Naive thymus-derived CD8-positive, alpha-beta T cell (primary cell): ENCODE measurements at places on chromosomes 12 and 14. TPM values are rescaled to one million over a fixed set of nuclear protein-coding genes. Genes with fewer than 3 reads are reported as not detected.

- no peak for DNase-seq
Measured at GRCh38 chr14:48193893-48194292, 518.5 kb upstream of the MDGA2 start.

GRCh38 chr12:1132311-1132710 is 141.3 kb downstream of the ERC1 start:
- no peak for DNase-seq

DNA sequence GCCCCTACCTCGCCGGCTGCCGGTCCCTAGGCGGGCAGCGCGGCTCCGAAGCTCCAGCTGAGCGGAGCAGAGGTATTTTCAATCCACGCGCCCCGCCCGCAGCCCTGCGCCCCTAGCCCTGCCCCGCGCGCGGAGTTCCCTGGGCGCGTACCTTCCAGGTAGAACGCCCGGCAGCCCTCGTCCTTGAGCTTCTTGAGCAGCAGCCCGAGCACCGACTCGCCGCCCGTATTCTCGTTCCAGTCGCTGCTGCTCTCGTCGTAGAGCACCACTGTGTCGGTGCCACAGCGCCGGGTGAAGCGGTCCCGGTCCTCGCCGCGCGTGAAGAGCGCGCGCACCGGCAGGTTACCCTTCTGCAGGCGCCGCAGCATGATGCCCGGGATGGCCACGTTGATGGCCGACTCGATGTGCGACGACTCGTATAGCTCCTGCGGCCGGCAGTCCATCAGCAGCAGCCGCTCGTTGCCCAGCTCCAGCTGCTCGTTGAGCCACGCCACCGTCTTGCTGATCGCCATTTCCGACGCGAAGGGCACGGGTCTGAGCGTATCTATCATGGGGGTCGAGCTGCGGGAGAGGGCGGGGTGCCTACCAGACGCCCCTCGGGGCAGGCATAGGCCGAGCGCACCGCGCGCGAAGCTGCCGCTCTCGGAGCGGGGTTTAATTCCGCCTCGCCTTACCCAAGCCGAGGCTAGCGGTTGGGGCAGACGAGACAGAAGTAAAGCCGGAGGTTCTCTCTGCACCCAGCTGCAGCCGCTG is 636 bp downstream of the DUSP6 start:
- peak; percentile 20 for DNase-seq

DNA sequence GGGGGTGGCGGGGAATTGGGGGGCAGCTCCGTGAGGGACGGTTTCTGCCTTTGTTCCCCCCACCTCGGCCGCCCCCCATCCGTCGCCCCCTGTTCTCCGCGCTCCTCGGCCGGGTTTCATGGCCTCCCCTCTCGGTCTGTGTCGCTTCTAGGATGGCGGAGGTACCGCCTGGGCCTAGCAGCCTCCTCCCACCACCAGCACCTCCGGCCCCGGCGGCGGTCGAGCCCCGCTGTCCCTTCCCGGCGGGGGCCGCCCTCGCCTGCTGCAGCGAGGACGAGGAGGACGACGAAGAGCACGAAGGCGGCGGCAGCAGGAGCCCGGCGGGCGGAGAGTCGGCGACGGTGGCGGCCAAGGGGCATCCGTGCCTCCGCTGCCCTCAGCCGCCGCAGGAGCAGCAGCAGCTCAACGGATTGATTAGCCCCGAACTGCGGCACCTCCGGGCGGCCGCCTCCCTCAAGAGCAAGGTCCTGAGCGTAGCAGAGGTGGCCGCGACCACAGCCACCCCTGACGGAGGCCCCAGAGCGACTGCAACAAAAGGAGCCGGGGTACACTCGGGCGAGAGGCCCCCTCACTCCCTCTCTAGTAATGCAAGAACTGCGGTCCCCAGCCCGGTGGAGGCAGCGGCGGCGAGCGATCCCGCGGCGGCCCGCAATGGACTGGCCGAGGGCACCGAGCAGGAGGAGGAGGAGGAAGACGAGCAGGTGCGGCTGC is 575 bp downstream of the NAA30 start:
- DNase-seq = peak; percentile 6

DNA sequence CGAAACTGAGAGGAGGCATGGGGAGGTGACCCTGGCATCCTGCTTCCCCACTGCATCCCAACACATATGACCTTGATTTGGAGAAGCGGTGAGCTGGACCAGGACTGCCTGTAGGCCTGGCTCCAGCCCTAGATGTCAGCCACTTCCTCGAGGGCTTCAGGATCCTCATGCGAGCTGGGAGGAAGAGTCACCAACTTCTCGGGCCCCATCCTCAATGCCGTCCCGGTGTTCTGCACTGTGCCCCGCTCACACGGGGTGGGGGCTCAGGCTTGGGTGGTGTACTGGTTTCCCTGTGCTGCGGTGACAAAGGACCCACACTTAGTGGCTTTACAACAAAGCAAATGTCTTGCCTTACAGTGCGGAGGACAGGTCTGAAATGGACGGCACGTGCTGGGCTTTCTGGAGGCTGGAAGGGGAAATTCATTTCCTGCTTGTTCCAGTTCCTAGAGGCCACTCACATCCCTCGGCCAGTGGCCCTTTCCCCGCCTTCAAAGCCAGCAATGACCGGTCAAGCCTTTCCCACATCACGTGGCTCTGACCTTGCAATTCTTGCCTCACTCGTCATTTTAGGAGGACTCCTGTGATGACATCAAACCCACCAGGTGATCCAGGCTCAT is 298.1 kb upstream of the RTL1 start:
- no peak for DNase-seq

CFAP54 gene
- 0.82 TPM for total RNA-seq

AMHR2 gene
- total RNA-seq = not detected

DNA sequence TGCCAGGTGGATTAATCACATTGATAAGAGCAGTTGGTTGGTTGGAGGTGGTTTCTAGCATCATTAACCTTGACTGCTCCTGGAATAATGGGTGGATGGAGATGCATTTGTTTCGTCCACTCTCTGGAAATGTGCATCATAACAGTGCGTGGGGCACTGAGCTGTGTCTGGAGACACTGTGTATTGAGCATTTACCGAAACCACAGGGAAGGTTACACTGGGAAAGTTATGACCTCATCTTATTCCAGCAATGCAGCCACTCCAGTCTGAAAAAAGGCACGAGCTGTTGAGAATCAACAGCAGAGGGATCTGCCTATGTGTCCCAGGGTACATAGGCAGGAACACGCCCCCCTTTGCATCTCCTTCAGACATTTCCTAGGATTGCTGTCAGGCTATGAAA is 27.2 kb downstream of the RNFT2 start:
- no peak for DNase-seq

DNA sequence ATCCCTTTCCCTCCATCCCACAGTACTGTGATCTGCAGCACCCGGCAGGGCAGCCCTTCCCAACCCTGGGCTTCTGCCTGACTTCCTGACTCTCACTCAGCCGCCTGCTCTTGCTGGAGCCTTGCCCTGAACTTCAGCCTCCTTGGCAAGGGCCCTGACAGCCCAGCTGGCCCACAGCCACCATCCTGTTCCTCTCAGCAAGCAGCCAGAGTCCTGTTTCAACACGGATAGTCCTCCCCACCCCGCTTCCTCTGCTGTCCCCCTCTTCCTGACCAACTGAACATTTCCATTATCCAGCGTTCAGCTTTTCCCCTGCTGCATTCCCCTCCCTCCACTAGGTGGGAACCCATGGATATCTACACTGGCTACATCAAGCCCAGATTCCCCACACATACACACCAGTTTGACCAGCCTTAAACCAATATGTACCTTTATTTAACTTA is 74.0 kb upstream of the MDM1 start:
- no peak for DNase-seq

DNA sequence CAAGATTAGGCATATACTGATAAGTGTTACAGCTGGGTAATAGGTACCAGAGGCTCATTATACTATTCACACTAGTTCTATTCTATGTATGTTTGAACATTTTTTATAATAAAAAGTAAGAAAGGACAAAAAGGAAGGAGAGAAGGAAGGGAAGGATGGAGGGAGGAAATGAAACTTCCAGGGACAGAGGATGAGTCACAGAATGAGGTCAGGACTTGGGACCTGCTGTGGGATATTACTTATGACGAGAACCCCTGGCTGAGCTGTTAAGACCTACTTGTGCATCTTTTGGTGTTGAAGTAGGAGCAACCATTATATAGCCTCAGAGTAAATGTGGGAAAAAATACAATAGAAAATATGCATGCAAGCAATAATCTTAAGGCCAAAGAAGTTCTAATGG is 16.7 kb upstream of the TMEM260 start:
- no peak for DNase-seq

DNA sequence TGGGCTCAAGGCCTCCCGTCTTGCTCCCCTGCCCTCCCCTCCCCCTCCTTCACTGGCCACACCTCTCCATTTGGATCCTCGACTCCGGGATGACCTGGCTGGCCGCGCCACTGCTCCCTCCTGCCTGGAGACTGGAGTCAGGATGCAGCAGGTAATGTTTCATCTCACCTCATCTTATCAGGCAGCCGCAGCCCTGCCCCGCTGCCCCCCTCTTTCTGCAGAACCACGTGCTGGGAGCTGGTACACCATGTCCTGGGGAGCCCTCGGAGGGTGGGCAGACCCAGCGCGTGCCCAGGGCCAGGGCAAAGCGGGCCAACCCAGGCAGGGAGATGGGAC is 31.1 kb downstream of the BEGAIN start:
- DNase-seq = no peak

- no peak for DNase-seq
Measured at GRCh38 chr14:90508536-90509254, 111.9 kb downstream of the CALM1 start.

SLCO1B1 gene
- not detected for total RNA-seq

GPR84 gene
- total RNA-seq = not detected

GRCh38 chr12:93247313-93247991 is 130.3 kb upstream of the NUDT4 start:
- no peak for DNase-seq

- no peak for DNase-seq
Measured at GRCh38 chr12:10113920-10114319, 15.1 kb upstream of the CLEC1A start.
